T-helper 1 cell (primary cell): ENCODE measurements at places on chromosomes 4 and X.

- no peak for DNase-seq
Observed at GRCh38 chrX:41759817-41760216, 35.8 kb downstream of the GPR82 start.

DNA sequence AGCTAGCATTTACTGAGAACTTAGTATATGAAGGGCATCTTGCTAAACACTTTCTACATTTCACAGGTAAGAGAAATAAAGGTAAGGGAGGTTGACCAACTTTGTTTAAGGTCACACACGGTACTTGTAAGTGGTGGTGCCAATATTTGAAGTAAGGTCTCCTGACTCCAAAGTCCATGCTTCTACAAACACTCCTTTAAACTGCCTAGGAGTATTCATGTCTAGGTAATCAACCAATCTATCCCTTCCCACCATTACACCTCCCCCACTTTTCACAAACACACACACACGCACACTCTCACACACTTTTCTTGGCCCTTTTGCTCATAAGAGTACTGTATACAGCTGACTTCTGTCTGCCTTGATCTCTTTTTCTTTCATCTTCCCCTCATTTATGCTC, 7.1 kb downstream of the BEX1 start:
- DNase-seq: no peak

GRCh38 chr4:142095886-142096605, 459.7 kb downstream of the IL15 start:
- DNase-seq: no peak

- no peak for DNase-seq
Observed at GRCh38 chrX:124407226-124407625, 60.9 kb downstream of the SH2D1A start.

DNA sequence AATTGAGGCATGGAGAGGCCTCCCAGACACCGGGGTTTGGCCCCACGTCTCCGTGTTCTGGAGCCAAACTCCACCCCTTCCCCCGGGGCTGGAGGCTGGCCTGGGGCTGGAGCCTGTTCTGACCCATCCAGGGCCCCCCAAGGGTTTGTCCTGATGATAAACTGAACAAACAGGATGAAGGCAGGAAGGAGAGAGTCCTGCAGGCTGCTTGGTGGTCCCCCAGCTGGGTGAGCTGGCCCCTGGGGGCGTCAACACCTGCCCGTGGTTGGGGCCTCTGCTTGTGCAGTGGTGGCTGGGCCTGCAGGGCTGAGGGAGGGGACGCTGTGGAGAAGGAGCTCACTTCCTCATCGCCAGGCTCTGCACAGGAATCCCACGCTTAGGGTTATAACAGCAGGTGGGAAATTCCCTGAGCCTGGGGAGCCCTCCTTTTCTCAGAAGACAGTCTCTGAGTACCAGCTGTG, 2.3 kb downstream of the SH3TC1 start:
- DNase-seq: no peak

GRCh38 chrX:109578916-109579315, 42.3 kb downstream of the NXT2 start:
- no peak for DNase-seq
